ENCODE measurements at places on chromosomes 1 and 21. TPM values are rescaled to one million over a fixed set of nuclear protein-coding genes. Genes with fewer than 3 reads are reported as not detected.

DNA sequence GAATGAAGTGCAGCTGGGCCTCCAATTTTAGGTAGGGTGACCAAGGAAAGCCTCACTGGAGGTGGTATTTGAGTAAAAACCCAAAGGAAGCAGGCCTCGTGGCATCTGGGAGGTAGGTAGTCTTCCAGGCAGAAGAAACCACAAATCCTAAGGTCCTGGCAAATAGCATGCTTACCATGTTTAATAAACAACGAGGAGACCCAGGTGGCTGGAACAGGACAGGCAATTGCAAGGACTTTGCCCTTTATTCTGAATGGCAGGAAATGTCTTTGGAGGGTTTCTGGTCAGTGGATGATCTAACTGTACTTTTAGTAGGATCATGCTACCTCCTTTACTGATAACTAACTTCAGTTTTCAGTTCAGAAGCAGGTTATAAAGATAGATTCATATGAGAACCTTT is 52.2 kb downstream of the EPB41 start:
- DNase-seq = no peak

DNA sequence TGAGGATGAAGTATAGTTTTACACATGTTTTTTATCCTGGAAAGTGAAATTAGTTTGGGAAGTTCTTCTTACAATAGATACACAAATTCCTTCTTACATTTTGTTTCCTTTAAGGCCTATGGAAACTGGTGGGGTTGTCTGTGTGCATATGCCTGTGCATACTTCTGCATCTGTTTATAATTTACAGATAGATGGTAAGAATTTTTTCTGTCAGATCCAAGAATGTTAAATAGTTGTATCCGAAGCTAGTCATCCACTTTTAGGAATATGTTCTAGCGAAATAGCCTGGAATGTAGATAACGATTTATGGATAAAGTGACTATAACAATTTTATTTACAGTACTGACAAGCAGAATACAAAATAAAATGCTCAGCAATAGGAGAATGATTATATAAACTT is 194.1 kb downstream of the ROR1 start:
- DNase-seq = no peak

The ACTL8 gene
- total RNA-seq = not detected

- no peak for DNase-seq
Measured at GRCh38 chr1:64920941-64921589, 45.3 kb downstream of the JAK1 start.

The OR2L13 gene
- total RNA-seq = not detected

The VASH2 gene
- total RNA-seq = 0.53 TPM

GRCh38 chr1:51252366-51252765 is 16.3 kb downstream of the RNF11 start:
- no peak for DNase-seq

The RABIF gene
- total RNA-seq = 11.9 TPM

- no peak for DNase-seq
Measured at GRCh38 chr1:45608175-45609156, 15.4 kb downstream of the CCDC17 start.

GRCh38 chr21:46325073-46325912 is 1.3 kb downstream of the PCNT start:
- DNase-seq = no peak
